ENCODE measurements at places on chromosomes 1 and 21. TPM values are rescaled to one million over a fixed set of nuclear protein-coding genes. Genes with fewer than 3 reads are reported as not detected.

DNA sequence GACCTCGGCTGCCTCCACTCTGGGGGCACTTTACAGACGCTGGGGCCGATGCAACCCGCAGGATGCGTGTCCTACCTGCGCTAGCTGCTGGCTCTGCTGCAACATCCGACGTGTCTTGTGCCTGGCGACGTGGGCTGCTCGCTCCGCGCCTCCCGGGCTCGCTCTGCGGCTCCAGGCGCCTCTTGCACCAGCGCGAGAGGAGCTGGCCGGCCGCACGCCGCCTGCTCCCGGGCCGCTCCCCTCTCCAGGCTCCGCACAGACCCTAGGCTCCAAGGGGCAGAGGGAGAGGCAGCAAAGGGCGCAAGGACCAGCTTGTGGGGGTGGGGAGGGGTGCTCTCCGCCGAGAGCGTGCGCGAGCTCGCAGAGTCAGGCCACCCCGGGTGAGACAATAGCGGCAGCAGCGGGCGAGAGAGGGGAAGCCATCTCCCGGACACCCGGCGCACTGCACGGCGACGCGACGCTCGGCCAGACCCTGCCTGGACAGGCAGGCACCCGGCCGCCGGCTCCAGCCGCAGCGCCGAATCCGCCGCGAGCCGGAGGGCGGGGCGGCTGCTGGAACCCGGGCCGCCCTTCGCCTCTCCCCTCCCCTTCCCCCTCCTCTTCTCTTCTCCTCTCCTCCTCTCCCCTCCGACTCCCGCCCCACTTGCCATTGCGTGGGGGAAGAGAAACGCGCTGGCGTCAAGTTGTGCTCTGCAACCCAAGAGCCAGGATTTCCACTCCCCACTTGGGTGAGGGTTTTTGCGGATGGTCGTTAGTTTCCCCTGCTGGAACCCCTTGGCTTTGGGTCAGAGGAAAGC, at the start of gene PIK3C2B:
Gene PIK3C2B (minus strand): TSS at position 525 of the 797 bp plus-strand sequence. CDS start 25,003 bp downstream, outside the sequence.
- peak; percentile 80 for DNase-seq

DNA sequence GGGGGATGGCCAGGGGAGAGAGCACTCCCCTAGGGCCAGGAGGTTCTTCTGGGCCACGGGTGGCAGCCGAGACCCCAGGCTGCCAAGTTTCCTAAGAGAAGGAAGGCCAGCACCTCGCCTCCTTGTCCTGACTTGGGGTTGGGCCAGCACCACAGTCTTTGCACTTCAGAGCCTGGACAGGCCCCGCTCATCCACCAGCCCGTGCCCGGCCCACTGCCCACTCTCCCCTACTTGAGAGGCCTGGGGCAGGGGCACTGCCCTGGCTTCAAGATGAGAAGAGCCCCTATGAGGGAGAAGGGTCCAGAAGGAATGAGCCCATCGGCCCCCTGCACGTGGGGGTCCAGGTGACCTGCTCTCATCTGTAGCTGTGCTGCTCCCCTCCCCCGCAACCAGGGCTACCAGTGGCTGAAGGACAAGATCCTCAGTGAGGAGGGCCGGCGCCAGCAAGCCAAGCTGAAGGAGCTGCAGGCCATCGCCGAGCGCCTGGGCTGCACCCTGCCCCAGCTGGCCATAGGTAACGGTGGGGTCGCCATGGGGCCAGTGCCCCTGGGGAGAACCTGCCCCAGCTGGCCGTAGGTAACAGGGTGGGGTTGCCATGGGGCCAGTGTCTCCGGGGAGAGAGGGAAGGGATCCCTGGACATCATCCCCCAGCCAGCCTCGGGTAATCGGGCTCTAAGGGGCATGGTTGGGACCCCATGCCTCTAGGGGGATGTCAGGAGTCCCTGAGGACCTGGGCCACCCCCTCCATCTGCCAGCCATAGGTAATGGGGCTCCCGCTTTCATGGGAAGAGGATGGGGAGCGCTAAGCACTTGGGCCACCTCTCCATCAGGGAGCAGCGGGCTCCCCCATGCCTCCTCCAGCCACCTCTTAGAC, 50.8 kb downstream of the KCNAB2 start:
- DNase-seq, result no peak

DNA sequence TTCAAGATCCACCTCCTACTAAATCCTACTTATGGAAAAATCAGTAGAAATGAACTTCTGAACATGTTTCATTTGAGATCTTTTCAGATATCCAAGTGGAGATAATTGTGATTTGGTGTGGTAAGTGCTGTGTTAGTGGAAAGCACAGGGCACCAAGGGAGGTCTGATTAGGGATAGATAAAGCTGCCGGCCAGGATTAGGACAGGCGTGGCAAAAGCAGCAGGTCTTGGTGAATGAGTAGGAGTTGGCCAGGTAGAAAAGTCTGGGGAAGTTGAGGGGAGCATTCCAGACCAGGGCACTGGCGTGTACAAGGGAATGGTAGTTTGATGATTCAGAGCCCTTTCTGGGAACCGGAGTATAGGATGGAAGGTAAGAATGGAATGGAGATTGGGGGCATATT, 47.8 kb downstream of the AZIN2 start:
- DNase-seq, result no peak

DNA sequence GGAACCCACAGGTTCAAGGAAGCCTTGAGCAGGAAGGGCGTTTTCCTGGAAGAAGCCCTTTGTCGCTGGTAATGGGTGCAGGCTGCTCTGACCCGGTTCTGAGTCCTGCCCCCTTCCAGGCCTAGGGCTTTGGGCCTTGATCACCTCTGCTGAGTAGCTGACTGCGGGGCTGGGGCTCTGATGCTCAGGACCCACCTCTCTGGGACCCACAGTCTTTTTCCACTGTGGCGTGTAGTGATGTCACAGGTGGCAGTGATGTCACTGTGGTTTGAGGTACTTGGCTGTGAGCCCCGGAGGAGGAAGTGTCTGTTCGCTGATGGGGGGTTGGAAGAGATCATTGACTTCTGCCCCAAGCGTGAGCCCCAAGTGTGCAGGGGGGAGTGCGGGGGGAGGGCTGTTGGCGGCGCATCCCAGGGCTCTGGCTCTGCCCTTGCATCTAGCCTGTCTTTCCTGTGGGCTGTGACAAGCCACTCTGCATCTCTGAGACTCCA, 6.9 kb downstream of the TNFRSF1B start:
- DNase-seq, result peak; percentile 87

GRCh38 chr1:14694589-14694988, 96.1 kb downstream of the KAZN start:
- DNase-seq, result no peak

DNA sequence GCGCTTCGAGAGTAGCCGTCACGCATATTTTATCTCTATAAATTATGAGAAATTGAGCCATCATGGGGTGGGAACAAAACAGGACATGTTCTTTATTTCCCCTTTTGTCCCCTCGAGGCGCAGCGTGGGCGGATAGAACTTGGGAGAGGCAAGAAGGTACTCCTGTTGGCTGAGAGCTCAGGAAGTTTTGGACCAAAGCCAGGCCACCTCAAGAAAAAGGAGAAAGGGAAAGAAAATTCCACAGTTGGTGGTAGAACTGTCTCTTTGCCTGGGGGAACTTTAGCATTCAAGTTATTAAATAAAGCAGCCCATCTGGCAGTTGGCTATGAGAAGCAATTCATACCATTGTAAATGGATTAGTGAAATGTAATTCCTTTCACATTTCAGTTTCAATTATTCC, 76.4 kb upstream of the DSCAM start:
- DNase-seq, result no peak

DNA sequence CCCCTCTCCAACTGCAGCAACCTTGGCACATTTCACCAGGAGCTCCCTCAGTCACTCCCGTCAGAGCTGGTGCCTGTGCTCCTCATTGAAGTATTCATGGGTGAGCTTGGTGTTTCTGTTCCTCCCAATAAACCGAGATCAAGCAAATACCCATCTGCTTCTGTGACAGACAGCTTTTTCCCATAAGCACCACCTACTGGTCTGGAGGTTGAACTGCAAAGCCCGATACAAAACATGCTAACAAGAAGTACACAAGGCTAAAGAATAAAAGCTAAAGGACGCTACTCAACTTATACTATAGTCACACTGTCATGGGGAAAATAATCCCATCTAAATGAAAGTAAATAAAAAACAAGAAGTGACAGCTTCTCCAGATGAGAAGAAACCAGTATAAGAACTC, 111.9 kb upstream of the C21orf91 start:
- DNase-seq, result no peak

DNA sequence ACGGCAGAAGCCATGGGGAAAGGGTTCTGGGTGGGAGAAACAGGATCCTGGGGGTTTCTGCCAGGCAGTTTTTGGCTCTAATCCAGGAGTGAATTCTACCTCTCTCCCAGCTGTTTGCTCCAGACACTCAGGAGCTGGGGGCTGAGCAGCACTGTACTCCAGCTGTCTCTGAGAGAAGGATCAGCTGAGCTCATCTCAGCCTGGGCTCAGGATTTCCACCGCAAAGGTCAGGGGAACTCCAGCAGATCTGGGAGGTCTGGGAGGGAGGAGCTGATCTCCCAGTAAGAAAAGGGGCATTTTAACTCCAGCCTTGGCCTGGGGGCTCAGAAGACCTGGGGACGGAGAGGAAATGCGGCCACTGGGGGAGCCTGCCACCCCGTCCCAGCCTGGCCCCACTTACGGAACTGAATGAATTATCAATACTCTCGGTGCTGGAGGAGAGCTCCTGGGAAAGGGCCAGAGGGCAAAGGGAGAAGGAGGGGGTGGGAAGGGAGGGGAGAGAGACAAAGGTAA, 17.3 kb downstream of the PI4KB start:
- DNase-seq, result no peak

GRCh38 chr1:228359613-228360532, 46.8 kb downstream of the TRIM11 start:
- no peak for DNase-seq

DNA sequence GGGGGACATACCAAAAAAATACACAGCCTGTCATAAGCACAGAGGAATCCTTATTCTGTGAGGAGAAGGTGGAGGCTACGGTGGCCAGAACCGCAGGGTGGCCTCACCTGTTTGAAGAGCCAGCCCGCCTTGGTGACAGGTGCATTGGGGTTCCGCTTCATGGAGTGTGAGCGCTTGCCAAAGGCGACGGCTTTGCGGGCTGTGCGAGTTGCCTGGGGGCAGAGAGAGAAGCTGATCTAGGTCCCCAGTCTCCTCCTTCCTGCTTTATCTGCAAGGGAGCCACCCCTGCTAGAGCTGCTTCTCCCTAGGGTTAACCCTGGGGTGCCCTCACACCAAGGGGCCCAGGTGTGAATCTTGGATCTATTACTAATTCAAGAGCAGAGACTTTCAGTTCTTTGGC, 54.3 kb upstream of the GOLT1A start:
- DNase-seq, result no peak

Gene CNIH3
- 1.3 TPM for total RNA-seq

Gene S100A7
- total RNA-seq, result not detected

Gene LCE2A
- not detected for total RNA-seq
